ENCODE measurements at places on chromosomes 12 and 14. TPM values are rescaled to one million over a fixed set of nuclear protein-coding genes. Genes with fewer than 3 reads are reported as not detected.

Gene OR6C76
- total RNA-seq = not detected

Gene PRKCH
- total RNA-seq = 15.3 TPM

Gene BIN2
- not detected for total RNA-seq

Gene HAL
- not detected for total RNA-seq

Gene DPPA3
- total RNA-seq = not detected

Gene PLEK2
- total RNA-seq = 3.9 TPM

Gene KMT2D
- total RNA-seq = 21.1 TPM

Gene TPPP2
- not detected for total RNA-seq

Gene NRL
- total RNA-seq = not detected

Gene FAM90A1
- total RNA-seq = not detected

Measured in cardiac atrium fibroblast (primary cell).